ENCODE measurements at places on chromosomes 12 and 14. TPM values are rescaled to one million over a fixed set of nuclear protein-coding genes. Genes with fewer than 3 reads are reported as not detected.

The KRAS gene
- total RNA-seq, result 23.5 TPM

The FOXM1 gene
- 49.9 TPM for total RNA-seq

The AACS gene
- total RNA-seq, result 36.0 TPM

The P2RX7 gene
- total RNA-seq, result 0.17 TPM

The PTGDR gene
- not detected for total RNA-seq

The TAS2R10 gene
- total RNA-seq, result 2.7 TPM

The KRT76 gene
- not detected for total RNA-seq

The RERGL gene
- 0.83 TPM for total RNA-seq

The FITM1 gene
- 0.64 TPM for total RNA-seq

The TCP11L2 gene
- total RNA-seq, result 62.2 TPM

The KTN1 gene
- total RNA-seq, result 174 TPM

The CYP46A1 gene
- total RNA-seq, result not detected

The ERP27 gene
- not detected for total RNA-seq

The LRP6 gene
- 19.2 TPM for total RNA-seq

The POU6F1 gene
- 3.5 TPM for total RNA-seq

The ADGRD1 gene
- not detected for total RNA-seq

The ACTR10 gene
- 62.5 TPM for total RNA-seq

The TMEM120B gene
- total RNA-seq, result 19.5 TPM

The GLS2 gene
- 4.5 TPM for total RNA-seq

The ENDOU gene
- total RNA-seq, result not detected

The SSPN gene
- total RNA-seq, result 11.0 TPM

The CHGA gene
- 0.52 TPM for total RNA-seq

The NID2 gene
- 1.4 TPM for total RNA-seq

The TMEM63C gene
- 6.3 TPM for total RNA-seq

The VASH1 gene
- total RNA-seq, result 0.27 TPM

The LARP4 gene
- 65.0 TPM for total RNA-seq

The CAPZA3 gene
- total RNA-seq, result not detected

The LTBR gene
- 134 TPM for total RNA-seq

The TMED8 gene
- total RNA-seq, result 16.0 TPM

The AEBP2 gene
- 33.5 TPM for total RNA-seq

The CLEC9A gene
- not detected for total RNA-seq

The OTOGL gene
- total RNA-seq, result not detected

The EPYC gene
- total RNA-seq, result not detected

Measured in mammary epithelial cell (primary cell).